ENCODE measurements at places on chromosomes 7 and 10.

GRCh38 chr7:47314728-47315607 lies 266.9 kb downstream of the TNS3 start:
- no peak for ATAC-seq

DNA sequence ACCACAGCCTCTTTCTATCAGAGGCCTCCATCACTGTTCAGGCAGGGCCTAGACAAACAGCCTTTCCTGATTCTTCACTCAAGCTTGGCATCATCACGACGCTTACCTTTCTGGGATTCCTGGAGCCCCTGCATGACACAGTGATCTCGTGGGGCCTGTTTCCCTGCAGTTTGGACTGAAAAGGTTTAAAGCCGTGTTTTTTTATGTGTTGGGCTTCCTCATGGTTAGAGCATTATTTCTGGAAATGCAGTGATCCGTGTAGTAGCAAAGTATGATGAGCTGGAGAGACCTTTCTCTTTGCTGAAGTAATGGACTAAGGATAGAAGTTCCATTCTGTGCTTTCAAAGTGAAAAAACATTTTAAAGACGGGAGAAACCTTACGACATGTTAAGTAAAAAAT lies 169.1 kb downstream of the BMPER start:
- ATAC-seq = no peak

- no peak for ATAC-seq
These were observed 27.2 kb upstream of the AP5Z1 start for GRCh38 chr7:4748231-4748681.

DNA sequence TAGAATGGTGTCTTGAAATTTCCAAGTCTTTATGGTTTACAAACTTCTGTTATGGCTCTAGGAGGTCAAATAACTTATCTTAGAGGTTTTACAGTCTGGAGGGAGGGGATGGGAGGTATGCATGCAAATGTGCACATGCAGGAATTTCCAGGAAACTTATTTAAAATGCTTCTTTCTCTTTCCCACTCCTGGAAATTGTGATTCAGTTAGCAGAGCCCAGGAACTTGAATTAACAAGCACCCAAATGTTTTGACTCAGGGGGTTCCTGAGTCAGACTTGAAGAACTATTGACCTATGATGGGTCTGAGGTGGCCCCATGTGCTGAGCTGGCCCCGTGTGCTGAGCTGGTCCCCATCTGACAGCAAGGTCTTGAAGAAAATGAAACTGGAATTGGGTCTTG lies 669.4 kb downstream of the INHBA start:
- ATAC-seq = peak; percentile 88

DNA sequence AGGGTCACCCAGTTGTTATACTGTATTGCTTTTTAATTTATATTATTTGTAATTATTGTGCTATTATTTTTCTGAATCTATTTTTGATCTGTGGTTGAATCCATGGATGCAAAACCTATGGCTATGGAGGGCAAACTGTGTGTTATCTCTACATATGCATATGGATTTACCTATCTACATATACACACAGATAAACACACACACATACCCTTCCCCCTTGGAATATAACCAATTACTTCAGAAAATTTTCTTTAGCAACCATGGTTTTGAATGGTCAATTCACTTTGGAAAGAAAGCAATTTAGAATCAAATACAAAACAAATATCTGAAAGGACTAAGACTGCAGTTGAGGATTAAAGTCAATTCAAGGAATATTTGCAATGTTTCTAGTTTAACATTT lies 39.1 kb downstream of the MTPN start:
- ATAC-seq = no peak

DNA sequence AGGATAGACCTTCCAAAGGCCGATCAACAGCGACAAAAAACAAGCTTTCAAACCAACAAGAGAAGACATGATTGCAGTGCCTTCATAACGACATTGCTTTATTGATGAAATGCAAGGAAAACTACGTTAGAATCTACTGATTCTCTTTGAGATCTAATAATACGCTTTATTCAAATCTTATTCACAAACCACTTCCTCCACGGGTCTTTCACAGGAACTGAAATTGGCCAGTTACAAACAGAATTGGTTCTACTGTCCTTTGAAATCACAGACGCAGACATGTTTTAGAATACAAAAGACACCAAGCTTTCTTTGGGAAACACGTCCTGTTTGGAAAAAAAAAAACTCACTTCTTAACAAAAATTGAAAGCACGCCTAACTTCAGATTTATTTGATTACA lies 74.7 kb upstream of the SEPHS1 start:
- no peak for ATAC-seq

DNA sequence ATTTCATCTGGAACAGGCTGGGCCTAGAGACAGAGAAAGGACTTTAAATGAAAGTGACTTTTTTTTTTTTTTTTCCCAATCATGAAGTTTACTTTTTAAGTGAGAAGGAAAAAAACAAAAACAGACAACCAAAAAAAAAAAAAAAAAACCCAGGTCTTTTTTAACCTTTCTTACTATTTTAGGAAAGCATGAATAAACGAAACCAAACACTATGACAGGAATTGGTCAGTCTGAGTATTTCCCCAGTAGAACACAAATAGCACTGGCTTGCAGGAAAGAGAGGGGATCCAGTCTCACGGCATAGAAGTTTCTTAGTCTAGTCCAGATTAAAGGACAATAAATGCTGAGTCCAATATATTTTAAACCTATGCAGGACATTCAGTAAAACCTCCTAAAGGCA lies 180.5 kb upstream of the CCDC6 start:
- no peak for ATAC-seq

GRCh38 chr7:149440222-149440621 lies 20.6 kb downstream of the ZNF777 start:
- no peak for ATAC-seq

DNA sequence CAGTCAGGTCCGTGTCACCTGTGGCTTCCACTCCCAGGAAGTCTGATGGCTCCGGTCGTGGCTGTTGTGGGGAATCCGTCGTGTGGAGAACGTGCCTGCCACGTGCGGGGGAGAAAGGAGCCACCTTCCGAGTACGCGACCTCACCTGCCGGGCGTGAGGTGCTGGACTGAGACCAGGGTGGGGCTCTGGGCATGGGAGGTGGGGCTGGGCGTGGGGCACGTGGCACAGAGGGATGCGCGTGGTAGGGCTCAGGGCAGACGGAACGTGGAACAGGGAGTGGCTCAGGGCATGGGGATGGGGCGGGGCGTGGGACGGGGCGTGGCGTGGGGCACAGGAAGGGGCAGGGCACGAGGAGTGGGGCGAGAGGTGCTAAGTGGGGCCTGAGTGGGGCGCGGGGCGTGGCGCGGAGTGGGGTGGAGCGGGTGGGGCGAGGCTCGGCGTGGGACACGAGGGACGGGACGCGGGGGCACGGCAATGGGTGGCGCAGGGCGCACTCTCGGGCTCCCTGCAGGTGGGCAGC lies 64.8 kb downstream of the C10orf143 start:
- ATAC-seq = no peak

DNA sequence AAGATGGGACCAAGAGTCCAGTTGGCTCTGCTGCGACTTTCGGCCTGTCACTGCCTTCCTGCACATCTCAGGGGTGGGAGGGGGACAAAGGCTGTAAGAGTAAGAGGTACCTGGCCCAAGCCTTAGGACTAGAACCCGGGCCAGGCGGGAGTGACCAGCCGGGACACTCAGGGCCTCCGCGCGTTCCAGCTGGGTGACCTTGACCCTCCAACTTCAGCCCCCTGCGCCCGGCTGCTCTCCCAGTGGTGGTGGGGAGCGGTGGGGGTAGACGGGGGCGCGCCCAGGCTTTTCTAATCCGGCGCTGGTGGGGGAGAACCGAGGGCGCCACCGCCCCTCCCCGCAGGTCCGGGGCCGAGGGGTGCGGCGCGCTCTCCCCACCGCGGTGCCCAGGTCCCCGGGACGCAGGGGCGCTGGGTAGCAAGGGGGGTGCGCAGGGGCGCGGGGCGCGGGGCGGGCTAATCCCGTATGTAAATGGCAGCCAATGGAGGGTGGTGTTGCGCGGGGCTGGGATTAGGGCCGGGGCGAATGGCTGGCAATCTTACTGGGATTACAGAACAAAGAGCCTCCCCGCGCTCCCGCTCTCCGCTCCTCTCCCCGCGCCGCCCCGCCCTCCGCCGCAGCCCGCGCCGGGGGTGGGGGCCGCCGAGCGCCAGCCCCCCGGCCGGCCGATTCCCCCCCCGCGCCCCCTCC lies at the start of gene GTF2IRD1:
Gene GTF2IRD1 (plus strand): TSS at position 585 of the 690 bp plus-strand sequence. CDS start 54,175 bp downstream, outside the sequence.
- peak; percentile 69 for ATAC-seq

DNA sequence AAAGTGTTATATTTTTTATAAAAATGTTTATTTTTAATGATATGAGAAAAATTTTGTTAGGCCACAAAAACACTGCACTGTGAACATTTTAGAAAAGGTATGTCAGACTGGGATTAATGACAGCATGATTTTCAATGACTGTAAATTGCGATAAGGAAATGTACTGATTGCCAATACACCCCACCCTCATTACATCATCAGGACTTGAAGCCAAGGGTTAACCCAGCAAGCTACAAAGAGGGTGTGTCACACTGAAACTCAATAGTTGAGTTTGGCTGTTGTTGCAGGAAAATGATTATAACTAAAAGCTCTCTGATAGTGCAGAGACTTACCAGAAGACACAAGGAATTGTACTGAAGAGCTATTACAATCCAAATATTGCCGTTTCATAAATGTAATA lies 64.8 kb upstream of the CAPZA2 start:
- peak; percentile 87 for ATAC-seq

- no peak for ATAC-seq
These were observed 11.9 kb downstream of the PLAU start for GRCh38 chr10:73922864-73923133.

DNA sequence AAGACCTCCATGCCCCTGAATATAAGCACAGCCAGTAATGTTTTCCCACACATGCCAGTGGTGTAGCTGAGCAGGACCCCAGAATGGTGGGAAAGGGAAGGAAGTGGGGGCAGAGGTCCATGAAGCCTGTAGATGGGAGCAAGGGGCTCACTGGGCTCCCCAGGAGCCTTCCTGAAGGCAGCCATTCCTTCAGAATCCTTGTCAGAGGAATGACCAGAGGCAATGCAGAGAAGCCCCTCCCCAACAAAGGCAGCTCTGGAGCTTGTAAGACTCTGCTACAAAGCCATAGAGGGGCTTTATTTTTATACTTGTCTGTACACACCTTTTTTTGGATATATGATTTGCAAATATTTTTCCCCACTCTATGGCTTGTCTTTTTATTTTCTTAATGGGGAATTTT lies 165.0 kb upstream of the TCF7L2 start:
- ATAC-seq = no peak

- no peak for ATAC-seq
These were observed 197.3 kb downstream of the PPP1R9A start for GRCh38 chr7:95104739-95105138.

- peak; percentile 79 for ATAC-seq
These were observed 121.8 kb downstream of the SGMS1 start for GRCh38 chr10:50501924-50502452.

DNA sequence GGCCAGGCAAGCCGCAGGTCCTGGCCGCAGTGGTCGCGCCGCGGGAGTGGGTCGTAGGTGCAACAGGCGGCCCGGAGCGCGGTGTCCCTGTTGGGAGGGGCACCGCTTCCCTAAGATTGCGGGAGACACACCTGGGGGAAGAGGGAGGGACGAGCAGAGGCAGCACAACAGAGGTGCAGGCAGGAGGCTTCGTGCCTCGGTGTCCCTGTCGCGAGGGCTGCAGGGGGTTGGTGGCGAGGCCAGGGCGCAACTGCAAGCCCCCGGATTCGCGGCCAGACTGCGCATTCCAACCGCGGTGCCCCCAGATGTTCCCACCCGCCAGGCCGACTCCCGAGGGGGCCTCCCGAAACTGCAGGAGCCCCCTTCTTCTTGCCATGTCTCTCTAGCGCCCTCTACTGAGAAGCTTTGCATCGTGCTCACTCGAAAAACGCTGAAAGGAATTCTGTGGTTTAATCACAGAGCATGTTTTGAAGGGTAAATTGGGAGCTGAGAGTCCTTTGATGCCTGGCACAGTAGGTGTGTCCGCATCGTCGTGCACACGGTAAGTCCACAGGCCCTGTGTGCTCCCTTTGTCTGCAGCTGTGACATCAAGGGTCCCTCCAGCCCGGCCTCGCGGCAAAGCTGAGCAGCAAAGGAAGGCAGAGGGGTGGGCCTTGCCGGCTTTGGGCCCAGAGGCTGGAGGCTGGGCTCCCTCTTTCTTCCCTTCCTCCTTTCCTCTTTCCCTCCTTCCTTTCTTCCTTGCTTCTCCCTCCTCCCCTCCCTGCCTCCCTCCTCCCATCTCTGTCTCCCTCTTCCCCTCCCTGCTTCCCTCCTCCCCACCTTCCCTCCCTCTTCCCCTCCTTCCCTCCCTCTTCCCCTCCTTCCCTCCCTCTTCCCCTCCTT lies 6.2 kb upstream of the MBL2 start:
- peak; percentile 32 for ATAC-seq

DNA sequence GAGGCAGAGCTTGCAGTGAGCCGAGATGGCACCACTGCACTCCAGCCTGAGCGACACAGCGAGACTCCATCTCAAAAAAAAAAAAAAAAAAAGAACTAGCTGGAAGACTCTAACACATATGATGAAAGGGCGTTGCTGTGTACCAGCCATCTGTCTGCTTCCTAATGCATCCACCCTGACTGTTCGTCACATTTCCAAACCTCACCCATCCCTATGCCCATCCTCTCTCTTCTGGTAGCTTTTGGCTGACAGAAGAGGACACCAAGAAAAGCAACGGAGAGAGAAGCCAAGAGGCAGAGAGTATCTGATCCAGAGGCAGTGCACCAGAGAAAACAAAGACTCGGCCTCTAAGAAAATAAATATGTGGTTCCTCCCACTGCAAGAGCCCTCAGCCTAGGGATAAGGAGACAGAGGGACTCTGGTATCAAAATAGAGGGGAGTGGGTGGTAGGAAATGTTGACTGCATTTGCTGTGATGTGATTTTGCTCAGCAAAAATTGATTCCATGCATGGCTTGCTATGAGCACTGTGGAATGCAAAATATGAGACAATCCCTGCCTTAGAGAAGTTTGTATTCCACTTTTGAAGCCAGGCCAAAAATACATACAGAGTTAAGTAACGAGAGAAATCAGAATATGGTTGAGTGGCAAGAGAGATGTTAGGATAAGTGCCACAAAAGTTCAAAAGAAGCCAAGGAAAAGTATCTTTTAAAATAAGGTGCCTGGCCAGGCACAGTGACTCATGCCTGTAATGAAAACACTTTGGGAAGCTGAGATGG lies 100.8 kb upstream of the STK17A start:
- ATAC-seq = no peak

- ATAC-seq = peak; percentile 100
These were observed 36.8 kb downstream of the MYOF start for GRCh38 chr10:93445097-93445960.

All from motor neuron (in vitro differentiated cells).